Thoracic aorta endothelial cell (primary cell): ENCODE measurements at places on chromosomes 7 and 10. TPM values are rescaled to one million over a fixed set of nuclear protein-coding genes. Genes with fewer than 3 reads are reported as not detected.

Gene MPP7
- 0.27 and 0.50 TPM in 2 replicates for total RNA-seq

Gene AMZ1
- 0.14 TPM in 1 of 2 replicates, not detected in the other for total RNA-seq

Gene LCOR
- total RNA-seq: 42.9 and 62.8 TPM in 2 replicates

Gene NXPH1
- total RNA-seq: not detected in 2 replicates

Gene GIMAP6
- 155 and 156 TPM in 2 replicates for total RNA-seq

Gene PAPSS2
- total RNA-seq: 103 and 106 TPM in 2 replicates

Gene CFAP69
- 2.0 and 3.5 TPM in 2 replicates for total RNA-seq

Gene SFMBT2
- 0.66 and 4.2 TPM in 2 replicates for total RNA-seq

Gene PKD2L1
- total RNA-seq: not detected in 2 replicates

Gene GPRIN2
- total RNA-seq: not detected in 2 replicates

Gene PRSS2
- 0.27 TPM in 1 of 2 replicates, not detected in the other for total RNA-seq

Gene ELAPOR2
- 13.7 and 26.2 TPM in 2 replicates for total RNA-seq

Gene MUC3A
- total RNA-seq: not detected in 2 replicates

Gene ACHE
- 0.13 and 0.22 TPM in 2 replicates for total RNA-seq

Gene CEP41
- total RNA-seq: 14.0 and 19.7 TPM in 2 replicates

Gene LLCFC1
- not detected in 2 replicates for total RNA-seq

Gene HSPB1
- 184 and 197 TPM in 2 replicates for total RNA-seq

Gene TBC1D12
- total RNA-seq: 16.8 and 18.9 TPM in 2 replicates

Gene OPALIN
- total RNA-seq: not detected in 2 replicates

Gene OGDHL
- total RNA-seq: 0.22 and 0.27 TPM in 2 replicates

Gene MSMB
- not detected in 2 replicates for total RNA-seq

Gene LRRN3
- total RNA-seq: not detected in 2 replicates

Gene ANKRD30A
- not detected in 2 replicates for total RNA-seq

Gene STEAP4
- under 0.01 TPM in 2 replicates for total RNA-seq

Gene SCIN
- 0.13 and 0.14 TPM in 2 replicates for total RNA-seq

Gene INA
- 0.29 and 0.66 TPM in 2 replicates for total RNA-seq

Gene THNSL1
- total RNA-seq: 3.4 and 4.4 TPM in 2 replicates

Gene ACTL6B
- not detected in 2 replicates for total RNA-seq

Gene LRRC17
- total RNA-seq: 4.4 and 6.8 TPM in 2 replicates

Gene FGFBP3
- total RNA-seq: 0.27 and 0.29 TPM in 2 replicates

Gene ZNF117
- total RNA-seq: 19.6 and 28.9 TPM in 2 replicates

Gene ABCB1
- 7.4 and 9.7 TPM in 2 replicates for total RNA-seq

Gene CPN1
- total RNA-seq: not detected in 2 replicates

Gene GDF10
- not detected in 2 replicates for total RNA-seq

Gene CELF2
- total RNA-seq: 19.5 and 27.5 TPM in 2 replicates

Gene TYW1B
- total RNA-seq: 2.0 and 2.4 TPM in 2 replicates

Gene CHN2
- total RNA-seq: 0.53 TPM in 1 of 2 replicates, not detected in the other

Gene IMPDH1
- 58.5 and 82.0 TPM in 2 replicates for total RNA-seq

Gene OR2A7
- total RNA-seq: 0.27 and 0.65 TPM in 2 replicates

Gene MBL2
- not detected in 2 replicates for total RNA-seq

Gene OR2A42
- 0.07 TPM in 1 of 2 replicates, not detected in the other for total RNA-seq

Gene FGFR2
- total RNA-seq: 0.27 and 0.36 TPM in 2 replicates

Gene TMEM176A
- not detected in 2 replicates for total RNA-seq

Gene DGKI
- 0.29 and 0.53 TPM in 2 replicates for total RNA-seq

Gene EFCAB10
- not detected in 2 replicates for total RNA-seq

Gene GSTO2
- 0.53 and 0.65 TPM in 2 replicates for total RNA-seq

Gene VWC2
- not detected in 2 replicates for total RNA-seq

Gene ITPRID1
- total RNA-seq: not detected in 2 replicates

Gene CDK5
- 14.5 and 14.6 TPM in 2 replicates for total RNA-seq

Gene PNLIPRP1
- total RNA-seq: not detected in 2 replicates

Gene LEP
- not detected in 2 replicates for total RNA-seq

Gene CLRN3
- not detected in 2 replicates for total RNA-seq

Gene VAX1
- total RNA-seq: not detected in 2 replicates

Gene CPA4
- 0.27 and 0.29 TPM in 2 replicates for total RNA-seq

Gene TAS2R60
- total RNA-seq: not detected in 2 replicates
